ENCODE measurements at places on chromosomes 6 and 20. TPM values are rescaled to one million over a fixed set of nuclear protein-coding genes. Genes with fewer than 3 reads are reported as not detected.

PSMB1 gene
- 146 TPM for polyA plus RNA-seq

SLA2 gene
- polyA plus RNA-seq = 0.24 TPM

RIPPLY2 gene
- 0.40 TPM for polyA plus RNA-seq

EIF2S2 gene
- polyA plus RNA-seq = 30.2 TPM

HUS1B gene
- not detected for polyA plus RNA-seq

TRIM15 gene
- not detected for polyA plus RNA-seq

DEFB124 gene
- polyA plus RNA-seq = not detected

OVOL2 gene
- not detected for polyA plus RNA-seq

NCR2 gene
- polyA plus RNA-seq = not detected

GPLD1 gene
- polyA plus RNA-seq = 2.3 TPM

TMEM244 gene
- not detected for polyA plus RNA-seq

UBD gene
- polyA plus RNA-seq = 4.2 TPM

CCM2L gene
- 9.9 TPM for polyA plus RNA-seq

PLN gene
- 22.7 TPM for polyA plus RNA-seq

FAM162B gene
- 4.7 TPM for polyA plus RNA-seq

All from ovary (tissue), 10 donors.